Naive thymus-derived CD4-positive, alpha-beta T cell (primary cell): ENCODE measurements at places on chromosomes 4 and X. TPM values are rescaled to one million over a fixed set of nuclear protein-coding genes. Genes with fewer than 3 reads are reported as not detected.

USP17L24 gene
- polyA plus RNA-seq, result not detected

C1QTNF7 gene
- polyA plus RNA-seq, result not detected

CHIC2 gene
- 64.2 TPM for polyA plus RNA-seq

PRR27 gene
- polyA plus RNA-seq, result not detected

ENPP6 gene
- not detected for polyA plus RNA-seq

KIF4A gene
- not detected for polyA plus RNA-seq

FAM156B gene
- polyA plus RNA-seq, result 10.7 TPM

SLITRK4 gene
- not detected for polyA plus RNA-seq

PHKA1 gene
- not detected for polyA plus RNA-seq

CXCL10 gene
- not detected for polyA plus RNA-seq

CD40LG gene
- polyA plus RNA-seq, result 127 TPM

KCTD8 gene
- polyA plus RNA-seq, result not detected

NOX1 gene
- not detected for polyA plus RNA-seq

RHOH gene
- polyA plus RNA-seq, result 393 TPM

MAML3 gene
- polyA plus RNA-seq, result 0.53 TPM

CCDC160 gene
- not detected for polyA plus RNA-seq

MAGEA2B gene
- not detected for polyA plus RNA-seq

PDK3 gene
- 40.0 TPM for polyA plus RNA-seq

AFP gene
- not detected for polyA plus RNA-seq

HS6ST2 gene
- not detected for polyA plus RNA-seq

RRH gene
- not detected for polyA plus RNA-seq

ALPK1 gene
- polyA plus RNA-seq, result 5.0 TPM

HELT gene
- not detected for polyA plus RNA-seq

XAGE2 gene
- polyA plus RNA-seq, result not detected

MFAP3L gene
- 0.47 TPM for polyA plus RNA-seq

ABCD1 gene
- 2.1 TPM for polyA plus RNA-seq

MYOZ2 gene
- polyA plus RNA-seq, result not detected

LUZP4 gene
- polyA plus RNA-seq, result not detected

PPP1R3F gene
- polyA plus RNA-seq, result 9.5 TPM

GJB1 gene
- not detected for polyA plus RNA-seq

N4BP2 gene
- 19.4 TPM for polyA plus RNA-seq

TIGD2 gene
- polyA plus RNA-seq, result 6.8 TPM

CYBB gene
- 0.38 TPM for polyA plus RNA-seq

SPINK2 gene
- polyA plus RNA-seq, result 15.3 TPM

AFF2 gene
- polyA plus RNA-seq, result 0.31 TPM

OTC gene
- polyA plus RNA-seq, result not detected

ARR3 gene
- polyA plus RNA-seq, result not detected

IGSF1 gene
- not detected for polyA plus RNA-seq

MAGEA9B gene
- polyA plus RNA-seq, result not detected

SPANXN4 gene
- polyA plus RNA-seq, result not detected

GLRB gene
- polyA plus RNA-seq, result not detected

VCX3A gene
- not detected for polyA plus RNA-seq

SLC9B1 gene
- 3.4 TPM for polyA plus RNA-seq

ING2 gene
- 16.7 TPM for polyA plus RNA-seq

BEX1 gene
- 0.49 TPM for polyA plus RNA-seq

SYTL5 gene
- not detected for polyA plus RNA-seq

UTP3 gene
- polyA plus RNA-seq, result 23.2 TPM

LINC00632 gene
- polyA plus RNA-seq, result 0.28 TPM

LNX1 gene
- 0.09 TPM for polyA plus RNA-seq
